Myocyte (in vitro differentiated cells): ENCODE measurements at places on chromosomes 11 and 22. TPM values are rescaled to one million over a fixed set of nuclear protein-coding genes. Genes with fewer than 3 reads are reported as not detected.

DNA sequence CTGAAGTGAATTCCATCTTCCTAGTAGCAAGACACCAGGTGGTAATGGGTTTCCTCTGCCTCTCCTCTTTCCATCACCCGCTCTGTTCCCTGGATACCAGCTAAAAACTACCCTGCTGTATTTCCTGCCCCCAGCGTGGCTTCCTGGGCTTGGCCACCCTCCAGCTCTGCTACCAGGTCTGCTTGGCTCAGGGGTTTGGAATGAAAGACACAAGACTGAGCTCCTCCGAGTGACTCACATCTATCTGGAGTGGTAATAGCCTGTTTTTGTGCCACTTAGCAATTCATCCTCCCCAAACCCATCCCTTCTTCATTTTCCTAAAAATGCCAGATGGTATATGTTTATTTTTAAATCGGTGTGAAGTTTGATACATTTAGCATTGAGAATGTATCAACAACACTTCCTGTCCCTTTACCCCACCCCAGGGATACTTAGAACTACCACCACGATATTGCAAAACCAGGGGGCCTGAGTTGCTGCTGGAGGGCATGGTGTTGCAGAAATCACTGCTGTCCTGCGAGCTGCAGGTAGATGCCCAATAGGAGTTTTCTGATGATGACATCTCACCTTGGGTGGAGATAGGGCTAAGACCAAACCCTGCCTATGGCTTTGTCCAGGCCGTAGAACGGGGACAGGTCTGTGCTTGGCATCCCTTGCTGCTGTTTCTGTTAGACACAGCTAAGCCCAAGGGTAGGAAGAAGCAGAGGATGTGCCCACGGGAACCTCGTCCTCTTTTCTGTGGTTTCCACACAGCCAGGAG is 7.5 kb upstream of the MICAL3 start:
- peak; percentile 91 for DNase-seq

Gene RFPL1
- total RNA-seq: not detected in 2 replicates

Gene AIFM3
- 0.13 TPM in 1 of 2 replicates, not detected in the other for total RNA-seq

DNA sequence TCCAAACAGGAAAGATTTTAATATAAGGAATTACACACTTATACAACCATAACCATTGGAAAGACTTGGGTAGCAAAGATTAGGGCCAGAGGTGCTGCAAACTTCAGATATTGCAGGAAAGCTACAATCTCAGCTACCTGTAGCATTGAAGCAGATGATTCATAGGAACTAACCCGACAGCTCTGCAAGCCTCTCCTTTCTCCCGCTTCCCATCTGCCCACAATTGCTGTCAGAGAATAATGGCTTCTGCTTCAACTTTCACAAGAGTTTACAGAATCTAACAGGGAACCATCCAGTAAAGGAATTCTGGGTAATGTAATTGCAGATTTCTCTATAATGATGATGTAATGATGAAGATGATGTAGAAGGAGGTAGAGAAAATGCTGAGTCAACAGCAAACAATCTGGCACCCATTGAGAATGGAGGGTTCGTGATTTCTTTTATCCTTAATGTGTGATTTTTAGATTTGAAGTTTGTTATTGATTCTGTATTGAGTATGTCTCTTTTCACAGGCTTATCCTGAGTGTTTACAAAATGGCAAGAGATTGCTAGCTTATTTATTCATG is 70.8 kb upstream of the USP47 start:
- DNase-seq: no peak

- DNase-seq: no peak
Observed at GRCh38 chr11:44923115-44923514, 27.6 kb downstream of the TP53I11 start.

- DNase-seq: peak; percentile 69
Observed at GRCh38 chr11:128933481-128934178, 9.0 kb downstream of the TP53AIP1 start.

GRCh38 chr22:33405194-33405593 is 347.0 kb upstream of the SYN3 start:
- DNase-seq: peak; percentile 47

Gene OR4A16
- total RNA-seq: not detected in 2 replicates

- DNase-seq: no peak
Observed at GRCh38 chr11:20021212-20021611, 139.1 kb downstream of the DBX1 start.

Gene KLHL35
- total RNA-seq: 2.6 and 4.6 TPM in 2 replicates

GRCh38 chr11:25927411-25927953 is 404.4 kb upstream of the ANO3 start:
- DNase-seq: no peak

Gene SLC25A18
- 1.2 TPM in 1 of 2 replicates, not detected in the other for total RNA-seq

GRCh38 chr22:38397189-38398085 is 57.6 kb downstream of the KCNJ4 start:
- peak; percentile 60 for DNase-seq

GRCh38 chr11:99534812-99535211 is 514.1 kb downstream of the CNTN5 start:
- DNase-seq: no peak

DNA sequence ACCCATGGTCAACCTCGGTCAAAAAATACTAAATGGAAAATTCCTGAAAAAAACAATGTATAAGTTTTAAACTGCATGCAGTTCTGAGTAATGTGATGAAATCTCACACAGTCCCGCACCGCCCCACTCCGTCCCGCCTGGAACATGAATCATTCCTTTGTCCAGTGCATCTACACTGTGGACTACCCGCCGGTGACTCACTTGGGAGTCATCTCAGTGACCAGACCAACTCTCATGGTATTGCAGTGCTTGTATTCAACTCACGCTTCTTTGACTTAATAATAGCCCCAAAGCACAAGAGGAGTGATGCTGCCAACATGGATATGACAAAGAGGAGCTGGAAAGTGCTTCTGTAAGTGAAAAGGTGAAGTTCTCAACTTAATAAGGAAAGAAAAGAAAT is 48.8 kb downstream of the ARHGAP32 start:
- DNase-seq: peak; percentile 97

DNA sequence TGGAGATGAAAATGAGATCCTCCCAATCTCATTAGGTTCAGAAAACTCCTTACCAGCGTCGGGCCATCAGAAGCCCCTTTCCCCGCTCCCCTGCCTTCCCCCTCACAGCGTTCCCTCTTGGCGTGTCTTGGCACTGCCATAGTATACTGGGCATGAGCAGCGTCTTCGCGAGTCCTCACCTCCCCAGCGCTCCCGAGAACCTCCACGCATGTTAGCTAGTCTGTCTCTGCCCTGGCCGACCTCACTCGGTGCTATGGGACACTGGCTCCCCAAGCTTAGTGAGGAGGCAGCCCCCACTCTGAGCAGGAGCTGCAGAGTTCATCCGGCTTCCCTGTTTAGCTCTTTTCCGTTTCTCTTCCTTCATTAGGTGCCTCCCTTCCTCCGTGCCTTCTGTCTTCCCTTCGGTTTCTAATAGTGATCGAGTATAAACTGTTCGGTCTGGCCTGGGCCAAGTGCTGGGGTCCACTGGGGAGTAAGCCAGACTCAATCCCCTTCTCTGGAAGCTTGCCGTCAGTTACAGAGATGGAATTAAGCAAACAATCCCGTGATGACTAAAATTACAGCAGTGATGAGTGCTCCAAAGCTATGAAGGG is 63.8 kb upstream of the OPCML start:
- no peak for DNase-seq

Gene MEI1
- total RNA-seq: 0.08 TPM in 1 of 2 replicates, not detected in the other

- DNase-seq: peak; percentile 5
Observed at GRCh38 chr11:12274056-12274455, 103.3 kb upstream of the PARVA start.

DNA sequence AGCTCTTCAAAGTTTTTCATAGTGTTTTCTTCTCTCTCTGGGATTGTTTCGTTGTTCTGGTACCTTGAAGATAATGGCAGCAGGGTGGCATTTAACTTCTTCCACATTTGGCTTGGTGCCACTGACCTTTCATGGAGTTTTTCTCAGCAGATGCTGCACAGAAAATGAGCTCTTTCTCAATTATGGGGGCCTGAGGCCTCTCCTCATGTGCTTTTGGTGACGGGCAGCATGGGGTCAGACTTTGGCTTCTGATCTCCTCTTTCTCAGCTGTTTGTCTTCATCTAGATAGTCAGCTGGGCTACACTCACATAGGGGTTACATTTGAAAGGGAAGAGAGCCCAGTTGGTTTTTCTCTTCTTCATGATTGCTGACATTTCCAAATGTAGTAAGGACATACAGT is 76.3 kb downstream of the FAT3 start:
- peak; percentile 41 for DNase-seq

GRCh38 chr11:88352139-88352538 is 14.6 kb upstream of the CTSC start:
- DNase-seq: peak; percentile 43

DNA sequence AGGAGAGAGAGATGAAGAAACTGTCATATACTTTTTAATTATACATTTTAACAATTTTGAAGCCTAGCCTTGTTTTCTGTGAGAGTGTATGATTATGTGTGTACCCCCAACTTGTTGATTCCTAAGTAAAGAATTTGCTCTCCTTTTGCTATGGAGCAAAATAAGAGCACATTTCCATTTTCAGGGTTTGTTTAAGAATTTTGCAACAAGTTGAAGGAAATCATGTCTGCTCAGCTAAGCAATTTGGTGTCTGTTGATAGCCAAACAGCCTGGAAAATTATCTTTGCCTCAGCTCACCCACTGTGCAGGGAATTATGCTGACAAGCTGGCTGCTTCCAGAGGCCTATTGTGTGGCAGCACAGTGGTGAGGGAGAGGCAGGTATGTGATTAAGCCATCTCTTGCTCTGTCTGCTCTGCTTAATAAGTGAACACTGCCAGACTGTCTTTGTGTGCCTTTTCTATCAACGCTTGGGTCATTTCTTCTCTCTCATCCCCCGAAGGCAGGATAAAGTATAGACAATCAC is 135.1 kb upstream of the TTC12 start:
- no peak for DNase-seq

Gene CAPN5
- total RNA-seq: 4.7 and 5.0 TPM in 2 replicates

Gene TBX10
- total RNA-seq: not detected in 2 replicates

GRCh38 chr22:48863965-48864528 is 963.6 kb downstream of the BRD1 start:
- no peak for DNase-seq

GRCh38 chr11:82675838-82676237 is 57.8 kb downstream of the FAM181B start:
- no peak for DNase-seq

DNA sequence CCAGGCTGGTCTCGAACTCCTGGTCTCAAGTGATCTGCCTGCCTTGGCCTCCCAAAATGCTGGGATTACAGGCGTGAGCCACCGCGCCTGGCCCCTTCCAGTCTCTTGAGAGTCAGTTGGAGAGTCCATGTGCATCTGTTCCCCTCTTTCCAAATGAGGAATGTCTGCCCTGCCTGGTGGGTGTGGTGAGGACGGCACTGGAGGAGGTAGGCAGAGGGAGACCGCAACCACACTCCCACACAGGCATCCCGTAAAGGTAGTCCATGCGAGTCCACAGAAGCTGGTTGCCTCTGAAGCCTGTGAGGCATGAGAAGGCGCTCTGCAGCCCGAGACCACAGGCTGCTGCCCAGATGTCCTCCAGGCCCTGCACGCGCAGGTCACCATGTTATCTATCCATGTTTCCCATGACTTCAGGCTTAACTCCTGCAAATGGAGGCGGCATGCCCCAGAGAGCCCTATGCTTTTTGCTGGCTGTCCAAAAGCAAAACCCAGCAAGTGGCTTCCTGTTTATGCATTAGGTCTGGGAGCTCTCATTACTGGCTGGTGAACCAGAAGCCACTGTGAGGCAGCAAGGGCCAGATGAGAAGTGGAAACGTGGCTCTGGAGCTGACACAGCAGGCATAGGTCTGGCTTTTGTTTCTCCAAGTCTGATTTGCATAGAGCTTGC is 43.4 kb downstream of the GRIK4 start:
- no peak for DNase-seq

GRCh38 chr11:69211540-69211919 is 55.8 kb downstream of the SMIM38 start:
- no peak for DNase-seq

GRCh38 chr11:20003351-20003750 is 156.9 kb downstream of the DBX1 start:
- no peak for DNase-seq

DNA sequence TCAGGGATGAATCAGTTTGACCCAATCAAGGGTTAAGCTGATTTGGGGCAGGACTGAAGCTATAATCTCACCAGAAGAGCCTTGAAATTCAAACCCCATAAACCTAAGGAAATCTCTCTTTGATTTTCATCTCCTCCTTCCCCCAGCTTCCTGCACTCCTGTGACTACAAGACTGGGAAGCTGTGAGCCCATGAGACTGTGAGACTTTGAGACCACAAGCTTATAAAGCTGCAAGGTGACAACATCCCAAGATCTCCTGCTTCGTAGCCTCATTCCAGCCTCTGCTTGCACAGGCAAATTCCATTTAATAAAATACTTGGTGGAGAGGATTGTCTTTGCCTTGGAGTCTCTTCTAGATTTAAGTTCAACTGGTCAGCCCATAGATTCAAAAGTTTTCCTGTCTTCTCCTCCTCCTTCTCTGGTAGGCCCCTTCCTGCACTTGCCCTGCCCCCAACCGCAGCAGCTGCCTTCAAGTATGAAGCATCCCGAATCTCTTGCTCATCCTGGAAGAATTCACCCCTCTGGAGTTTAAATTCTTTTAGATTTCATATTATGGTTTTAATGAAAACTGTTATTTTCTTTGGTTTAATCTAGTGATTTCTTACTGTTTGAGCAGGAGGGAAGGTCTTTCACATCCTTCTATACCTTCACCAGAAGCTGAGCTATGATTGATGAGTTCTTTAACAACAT is 42.1 kb downstream of the PAMR1 start:
- DNase-seq: peak; percentile 70
